Activated CD8-positive, alpha-beta memory T cell treated with anti-CD3 and anti-CD28 coated beads for 1 hour (primary cell): ENCODE measurements at places on chromosomes 12 and 14.

GRCh38 chr12:120710031-120710804 is at the start of gene UNC119B:
TSS of gene UNC119B (plus strand) at chr12:120710458. CDS start at chr12:120710475, 17 bp downstream.
- peak; percentile 42 for DNase-seq

DNA sequence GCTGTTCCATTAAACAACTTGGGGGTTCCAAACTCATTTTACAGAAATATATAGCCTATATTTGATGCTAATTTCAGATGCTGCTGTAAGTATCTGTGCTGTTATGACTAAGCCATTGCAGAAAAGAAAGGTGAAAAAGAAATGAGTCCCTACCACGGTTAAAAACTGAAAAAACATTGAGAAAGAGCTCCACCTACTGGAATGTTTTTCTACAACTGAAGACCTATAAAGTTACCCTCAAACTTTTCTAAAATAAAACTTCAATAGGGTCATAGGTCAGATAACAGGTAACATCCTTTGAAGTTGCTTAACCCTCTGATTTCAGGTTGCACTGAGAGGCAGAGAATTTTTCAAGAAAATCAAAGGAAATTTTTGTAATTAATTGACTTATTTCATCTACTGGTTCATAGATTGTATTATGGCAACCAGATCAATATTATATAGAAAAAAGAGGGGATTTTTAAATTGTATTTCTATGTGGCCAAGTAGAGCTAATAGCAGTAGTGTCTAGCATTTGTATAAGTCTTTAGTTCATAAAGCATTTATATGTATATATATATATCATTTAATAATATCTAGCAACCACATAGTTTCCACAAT is 279.9 kb downstream of the RPS29 start:
- no peak for DNase-seq

- no peak for DNase-seq
Measured at GRCh38 chr14:43249116-43249515, 1258.0 kb downstream of the FSCB start.

DNA sequence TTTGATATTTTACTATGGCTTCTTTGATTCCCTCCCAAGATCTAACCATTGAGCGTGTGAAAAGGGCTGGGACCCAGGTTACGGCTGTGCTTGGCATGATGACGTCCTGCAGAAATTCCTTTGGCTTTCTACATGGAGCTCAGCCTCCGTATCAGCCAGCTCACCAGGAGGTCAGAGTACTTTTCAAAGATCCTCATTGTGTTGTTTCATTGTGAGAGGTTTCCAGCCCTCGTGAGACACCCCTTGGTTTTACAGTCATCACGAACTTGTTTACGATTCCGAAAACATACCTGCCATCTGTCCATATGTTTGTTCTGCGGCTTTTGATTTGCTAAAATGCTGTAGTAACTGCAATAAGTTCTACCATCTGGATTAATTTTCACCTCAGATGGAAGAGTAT is 453.1 kb downstream of the TMEM121 start:
- DNase-seq = no peak

- no peak for DNase-seq
Measured at GRCh38 chr12:87051621-87052020, 795.4 kb upstream of the MGAT4C start.

DNA sequence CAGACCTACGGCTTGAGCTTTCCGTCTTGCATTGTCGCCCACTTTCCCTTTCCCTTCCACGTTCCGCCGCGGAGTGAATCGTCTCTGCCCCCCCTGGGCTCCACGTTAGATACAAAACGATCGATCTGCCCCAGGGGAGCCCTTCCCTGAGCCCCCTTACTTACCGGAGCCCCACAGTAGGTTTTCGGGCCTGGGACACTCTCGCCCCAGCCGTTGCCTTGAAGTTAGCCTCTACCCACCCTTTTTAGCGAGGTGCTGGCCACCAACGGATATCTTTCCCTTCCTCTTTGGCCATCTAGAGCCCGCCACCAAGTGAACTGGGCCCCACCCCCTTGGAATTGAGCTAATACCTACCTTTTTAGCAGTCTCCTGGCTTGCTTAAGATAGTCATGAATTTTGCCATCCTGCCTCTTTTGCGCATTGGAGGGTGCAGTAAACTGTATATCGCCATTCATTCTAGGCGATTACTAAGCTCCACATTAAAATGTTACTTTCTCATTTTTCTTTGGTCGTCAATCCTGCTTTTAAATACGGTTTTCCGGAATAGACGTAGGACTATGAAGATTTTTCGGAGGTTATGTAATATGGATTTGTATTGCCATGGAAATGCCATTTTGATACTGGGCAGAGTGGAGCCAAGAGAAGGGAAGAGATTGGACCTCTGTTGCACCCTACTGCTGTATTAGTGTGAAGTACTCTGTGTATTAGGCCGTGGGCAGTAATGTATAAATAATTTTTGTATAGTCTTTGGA is 764 bp downstream of the RBM25 start:
- DNase-seq = no peak

- no peak for DNase-seq
Measured at GRCh38 chr12:46578190-46578982, 205.8 kb upstream of the SLC38A2 start.

GRCh38 chr12:48779869-48780268 is 9.0 kb downstream of the ADCY6 start:
- DNase-seq = no peak

DNA sequence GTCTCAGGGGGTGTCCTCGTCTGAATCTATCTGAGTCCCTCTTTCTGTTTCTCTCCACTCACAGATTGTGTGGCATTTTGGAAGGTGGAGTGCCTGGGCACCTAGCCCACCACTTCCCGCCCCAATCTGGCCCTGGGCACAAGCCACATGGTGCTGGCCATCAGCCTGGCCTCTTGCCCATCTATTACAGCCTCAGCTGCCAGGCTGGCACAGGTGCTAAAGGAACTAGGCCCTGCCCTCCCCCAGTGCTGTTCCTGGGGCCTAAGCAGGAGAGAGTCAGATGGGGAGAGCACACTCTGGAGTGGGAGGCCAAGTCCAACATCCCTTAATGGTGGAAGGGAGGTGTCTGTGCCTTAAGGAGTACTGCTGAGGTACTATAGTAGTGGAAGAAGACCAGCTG is 8.3 kb upstream of the CALCOCO1 start:
- no peak for DNase-seq

- DNase-seq = no peak
Measured at GRCh38 chr12:100652488-100652887, 79.0 kb downstream of the GAS2L3 start.

- DNase-seq = no peak
Measured at GRCh38 chr14:100122481-100123223, 36.8 kb downstream of the DEGS2 start.

- no peak for DNase-seq
Measured at GRCh38 chr14:100849115-100849781, 23.3 kb downstream of the MEG3 start.

DNA sequence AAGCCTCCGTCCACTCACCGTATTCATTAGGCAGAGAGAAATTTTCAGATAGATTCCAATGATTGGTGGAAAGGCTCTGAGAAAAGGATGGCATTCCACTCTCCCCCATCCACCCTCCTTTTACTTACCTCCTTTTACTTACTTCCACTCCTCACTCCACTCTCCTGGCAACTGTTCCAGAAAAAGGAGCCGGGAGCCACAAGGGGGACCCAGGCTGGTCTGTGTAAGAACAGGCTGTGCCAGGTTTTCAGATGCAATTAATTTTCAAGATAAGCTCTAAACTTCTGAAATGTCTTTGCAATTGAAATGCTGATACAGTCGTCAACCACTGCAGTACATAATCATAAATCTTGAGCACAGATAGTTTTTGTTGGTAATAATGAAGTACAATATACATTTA is 248.8 kb downstream of the ANO6 start:
- DNase-seq = no peak

- peak; percentile 46 for DNase-seq
Measured at GRCh38 chr12:44847888-44848702, 28.0 kb downstream of the NELL2 start.

DNA sequence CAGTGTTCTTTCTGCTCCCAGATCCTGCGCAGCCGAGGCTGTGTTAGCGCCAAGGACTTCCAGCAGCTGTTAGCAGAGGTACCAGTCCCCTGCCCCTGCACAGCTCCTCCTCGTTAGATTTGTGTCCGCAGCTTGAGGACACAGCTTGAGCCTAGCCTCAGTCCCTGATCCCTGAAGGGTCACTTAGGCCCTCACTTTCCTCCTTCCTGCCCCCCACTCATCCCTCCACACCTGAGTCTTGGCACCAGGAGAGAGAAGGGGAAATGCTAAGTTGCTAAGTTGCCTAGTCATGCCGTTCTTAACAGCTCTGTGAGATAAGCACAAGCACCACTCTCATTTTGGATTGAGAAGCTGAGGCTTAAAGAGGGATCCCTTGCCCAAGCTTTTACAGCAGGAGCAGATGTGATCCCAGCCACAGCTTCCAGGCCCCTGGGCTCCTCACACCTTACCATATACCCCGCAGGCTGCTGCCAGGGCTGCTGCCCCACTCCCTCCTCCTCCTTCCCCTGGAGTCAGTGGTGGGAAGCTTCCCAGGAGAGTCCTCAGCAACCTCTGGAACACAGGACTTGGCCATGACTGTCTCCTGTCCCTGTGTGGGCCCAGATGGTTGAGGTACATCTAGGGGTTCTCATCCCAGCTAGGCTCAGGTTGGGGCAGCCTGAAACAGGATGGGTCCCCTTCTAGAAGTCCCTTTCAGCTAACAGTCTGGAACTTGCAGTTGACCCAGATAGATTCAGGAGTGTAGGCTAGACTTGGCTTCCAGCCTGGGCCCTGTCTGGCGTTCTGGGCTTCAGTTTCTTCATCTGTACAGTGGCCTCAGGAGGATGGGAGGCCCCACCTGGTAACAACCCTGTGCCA is 975 bp downstream of the OGFOD2 start:
- DNase-seq = no peak

- no peak for DNase-seq
Measured at GRCh38 chr12:22631863-22632463, 7.0 kb downstream of the ETNK1 start.

- no peak for DNase-seq
Measured at GRCh38 chr12:128791395-128792322, 32.1 kb downstream of the SLC15A4 start.

- no peak for DNase-seq
Measured at GRCh38 chr12:114924946-114925475, 241.0 kb upstream of the TBX3 start.

DNA sequence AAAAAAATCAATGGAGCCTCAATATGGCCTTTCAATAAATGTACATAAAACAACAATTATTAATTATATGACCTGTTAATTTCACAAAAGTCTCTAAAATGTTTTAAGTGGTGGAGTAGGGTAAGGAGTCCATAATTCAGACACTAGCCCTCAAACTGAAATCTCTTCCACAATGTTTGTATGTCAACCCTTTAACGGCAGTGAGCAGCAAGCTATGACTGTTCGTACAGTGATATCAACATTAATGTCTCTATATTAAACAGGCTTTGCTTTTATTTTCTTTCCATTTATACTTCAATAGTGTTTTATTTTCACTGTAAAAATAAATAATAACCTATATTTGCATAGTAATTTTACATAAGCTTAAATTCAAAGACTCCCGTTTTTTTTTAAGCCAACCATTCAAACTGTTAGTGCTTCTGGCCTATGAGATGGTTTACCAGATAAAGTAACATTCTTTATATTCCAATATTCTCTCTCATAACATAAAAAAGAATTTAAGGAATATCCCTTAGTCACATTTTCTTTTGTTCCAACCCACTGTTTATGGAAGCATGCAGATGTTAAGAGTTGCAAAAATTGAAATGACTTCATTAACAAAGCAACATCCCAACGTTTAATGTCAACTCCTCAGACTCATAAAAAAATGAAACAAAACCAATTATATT is 2.3 kb downstream of the CDK17 start:
- DNase-seq = no peak

- DNase-seq = no peak
Measured at GRCh38 chr12:106345746-106346145, 11.8 kb upstream of the POLR3B start.

DNA sequence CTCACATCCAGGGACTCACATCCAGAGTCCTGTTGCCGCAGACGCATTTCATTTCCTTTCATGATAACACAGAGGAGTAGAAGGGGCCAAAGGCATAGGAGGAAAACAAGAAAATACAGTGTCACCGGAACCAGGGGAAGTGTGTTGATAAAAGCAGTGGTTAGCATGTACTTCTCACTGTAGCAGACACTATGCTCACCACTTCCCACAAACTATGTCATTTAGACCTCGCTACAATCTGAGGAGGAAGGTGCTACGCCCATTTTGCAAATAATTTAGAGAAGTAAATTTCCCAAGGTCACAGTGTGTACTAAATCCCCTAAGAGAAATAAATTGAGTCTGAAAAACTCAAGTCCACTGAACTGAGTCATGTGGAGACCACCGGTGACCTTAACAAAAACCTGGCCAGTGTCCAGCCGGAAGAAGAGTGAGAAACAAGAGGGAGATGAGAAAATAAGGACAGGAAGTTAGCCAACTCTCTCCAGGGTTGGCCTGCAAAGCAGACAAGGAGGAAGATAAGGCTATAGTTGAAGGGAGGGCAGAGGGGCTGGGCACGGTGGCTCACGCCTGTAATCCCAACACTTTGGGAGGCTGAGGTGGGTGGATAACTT is 25.8 kb upstream of the TMCC3 start:
- no peak for DNase-seq

GRCh38 chr12:65565601-65566560 is 258.4 kb upstream of the HMGA2 start:
- DNase-seq = no peak

DNA sequence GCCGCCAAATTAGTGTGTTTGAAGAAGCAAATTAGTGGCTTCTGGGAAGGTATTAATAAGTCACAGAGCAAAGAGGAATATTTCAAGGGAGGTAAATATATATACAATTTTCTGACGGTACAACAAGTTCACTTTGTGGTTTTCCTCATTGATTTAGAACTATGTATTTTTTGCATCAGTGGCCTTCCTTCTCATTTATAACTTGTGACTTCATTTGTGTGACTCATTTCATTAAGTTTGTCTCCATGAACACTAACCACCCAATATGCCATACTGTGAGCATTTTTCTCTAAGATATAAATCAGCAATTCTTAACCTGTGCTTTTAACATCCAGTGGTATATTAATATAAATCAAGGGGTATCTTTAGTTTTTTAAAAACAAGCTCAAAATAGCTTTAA is 29.3 kb upstream of the ARHGAP5 start:
- no peak for DNase-seq
